ENCODE measurements at places on chromosomes 5 and 9.
A peak's percentile ranks its signal among the peaks of the same experiment; 100 is the strongest.

- DNase-seq = peak; percentile 79
These were observed 3.0 kb upstream of the ZBTB34 start for GRCh38 chr9:126857261-126857960.

DNA sequence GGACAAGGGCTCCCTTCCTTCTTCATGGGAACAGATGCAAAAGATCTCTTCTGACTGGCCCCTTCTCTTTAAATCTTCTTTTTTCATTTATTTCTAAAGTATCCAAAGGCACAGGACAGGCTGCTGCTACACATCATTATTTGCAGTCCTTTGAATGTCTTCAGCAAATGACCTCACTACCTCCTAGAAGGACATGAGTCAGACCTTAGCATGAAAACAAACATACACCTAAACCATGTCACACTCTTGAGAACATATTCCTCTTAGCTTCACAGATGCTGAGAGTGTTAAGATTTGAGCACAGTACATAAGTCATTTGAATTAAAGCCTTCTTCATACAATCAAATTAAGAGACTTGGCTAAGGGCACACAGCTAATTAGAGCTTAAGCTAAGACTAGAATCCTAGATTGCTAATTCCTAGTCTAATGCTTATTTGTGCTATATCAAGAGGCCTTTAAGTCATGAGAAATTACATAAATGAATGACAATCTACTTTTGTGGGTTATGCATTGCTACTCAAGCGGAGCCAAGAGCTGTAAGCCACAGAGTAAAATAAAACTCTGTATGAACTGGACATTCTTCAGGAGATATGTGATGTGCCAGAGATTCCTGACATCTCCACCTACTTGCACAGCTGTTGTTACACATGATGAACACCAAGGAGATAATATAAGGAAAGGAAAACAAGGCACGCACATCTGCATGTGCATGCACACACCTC, 109.1 kb upstream of the PTGER4 start:
- no peak for DNase-seq

- DNase-seq = no peak
These were observed 49.2 kb upstream of the SPDL1 start for GRCh38 chr5:169534311-169534880.

GRCh38 chr5:14217587-14217986, 74.4 kb downstream of the TRIO start:
- DNase-seq = no peak

DNA sequence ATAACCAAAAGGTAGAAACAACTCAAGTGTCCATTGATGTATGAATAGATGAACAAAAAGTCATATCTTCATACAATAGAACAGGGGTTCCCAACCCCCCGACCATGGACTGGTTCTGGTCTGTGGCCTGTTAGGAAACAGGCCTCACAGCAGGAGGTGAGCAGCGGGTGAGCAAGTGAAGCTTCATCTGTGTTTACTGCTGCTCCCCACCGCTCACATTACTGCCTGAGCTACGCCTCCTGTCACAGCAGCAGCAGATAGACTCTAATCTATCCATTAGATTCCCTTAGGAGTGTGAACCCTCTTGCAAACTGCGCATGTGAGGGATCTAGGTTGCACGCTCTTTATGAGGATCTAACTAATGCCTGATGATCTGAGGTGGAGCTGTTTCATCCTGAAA, 478.0 kb downstream of the BRINP1 start:
- DNase-seq = no peak

DNA sequence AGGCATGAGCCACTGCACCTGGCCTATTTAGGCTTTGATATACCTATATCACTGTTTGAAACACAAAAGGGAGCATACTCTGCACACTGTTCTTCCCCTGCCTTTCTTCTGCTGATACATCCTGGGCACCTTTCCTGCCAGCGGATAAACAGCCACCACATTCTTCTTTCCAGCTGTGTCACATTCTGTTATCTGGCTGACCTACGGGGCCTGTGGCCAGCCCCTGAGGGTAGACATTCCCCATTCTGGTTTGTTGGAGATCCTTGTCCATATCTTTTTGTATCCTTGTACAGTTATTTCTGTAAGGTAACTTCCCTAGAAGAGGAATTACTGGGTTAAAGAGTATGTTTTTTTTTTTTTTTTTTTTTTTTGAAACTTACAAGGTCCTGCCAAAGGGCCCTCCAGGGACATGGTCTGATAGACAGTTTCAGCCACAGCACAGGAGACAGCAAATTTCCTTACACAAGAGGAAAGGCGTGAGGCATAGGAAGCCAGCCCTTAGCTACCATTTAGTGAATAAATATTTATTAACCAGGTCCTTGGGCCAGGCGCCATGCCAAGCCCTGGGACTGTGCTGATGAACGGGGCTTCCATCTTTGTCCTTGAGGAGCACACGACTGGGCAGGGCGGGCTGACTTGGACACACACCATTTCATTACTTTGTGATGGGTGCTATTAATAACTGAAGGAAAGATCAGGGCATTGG, 57.8 kb downstream of the ERGIC1 start:
- DNase-seq = peak; percentile 90

DNA sequence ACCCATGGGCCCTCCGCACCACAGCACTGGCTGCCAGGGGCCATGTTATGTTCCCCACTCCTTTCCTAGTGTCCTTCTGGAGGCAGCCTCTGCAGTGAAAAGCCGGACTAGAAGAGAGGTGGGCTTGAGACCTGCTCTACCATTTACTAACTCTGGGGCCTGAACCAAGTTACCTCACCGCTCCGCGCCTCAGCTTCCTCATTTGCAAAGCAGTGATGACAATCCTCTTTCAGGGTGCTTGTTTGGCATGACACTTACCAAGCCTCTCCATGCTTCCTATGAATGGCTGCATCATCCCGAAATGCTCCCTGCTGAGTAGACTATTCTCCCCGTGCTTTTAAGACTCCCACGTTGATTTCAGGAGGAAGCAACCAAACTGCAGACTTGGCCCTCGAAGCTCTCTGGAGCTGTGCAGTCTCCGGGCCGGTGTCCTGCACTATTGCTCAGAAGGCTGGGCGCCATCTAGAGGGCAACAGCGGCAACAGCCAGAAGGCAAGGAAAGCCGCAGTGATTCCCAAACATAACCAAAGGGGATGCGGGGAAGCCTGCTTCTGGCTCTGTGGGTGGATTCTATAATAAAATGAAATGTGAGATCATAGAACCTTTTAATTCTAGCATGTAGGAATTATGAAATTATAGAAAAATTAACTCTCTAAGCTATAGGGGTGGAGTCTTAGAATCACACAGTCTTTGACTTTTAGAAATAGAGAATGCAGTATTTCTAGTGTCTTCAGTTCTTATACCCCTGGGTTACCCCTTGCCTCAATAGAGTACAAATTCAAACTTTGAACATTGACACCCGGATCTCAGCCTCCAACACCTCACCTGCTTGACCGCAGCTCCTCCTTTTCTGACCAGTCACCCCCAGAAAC, 599.8 kb upstream of the BRINP1 start:
- DNase-seq = peak; percentile 85

GRCh38 chr5:144460600-144460999, 289.9 kb downstream of the KCTD16 start:
- no peak for DNase-seq

DNA sequence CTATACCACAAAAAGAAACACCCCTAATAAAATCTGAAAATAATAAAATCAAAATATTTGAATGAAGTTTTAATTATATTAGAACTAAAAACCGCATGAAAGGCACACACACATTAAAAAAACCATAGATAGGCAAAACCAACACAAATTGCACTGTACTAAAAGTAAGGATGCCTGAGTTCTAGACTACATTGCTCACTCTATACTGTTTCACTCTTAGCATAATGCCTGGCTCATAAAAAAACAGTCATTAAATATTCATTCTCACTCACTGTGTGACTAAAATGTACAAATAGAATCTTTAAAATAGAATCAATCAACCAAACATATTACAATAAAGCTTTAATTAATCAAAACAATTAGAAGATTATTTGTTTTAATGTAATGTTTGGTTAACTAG, 41.7 kb downstream of the CETN3 start:
- no peak for DNase-seq

DNA sequence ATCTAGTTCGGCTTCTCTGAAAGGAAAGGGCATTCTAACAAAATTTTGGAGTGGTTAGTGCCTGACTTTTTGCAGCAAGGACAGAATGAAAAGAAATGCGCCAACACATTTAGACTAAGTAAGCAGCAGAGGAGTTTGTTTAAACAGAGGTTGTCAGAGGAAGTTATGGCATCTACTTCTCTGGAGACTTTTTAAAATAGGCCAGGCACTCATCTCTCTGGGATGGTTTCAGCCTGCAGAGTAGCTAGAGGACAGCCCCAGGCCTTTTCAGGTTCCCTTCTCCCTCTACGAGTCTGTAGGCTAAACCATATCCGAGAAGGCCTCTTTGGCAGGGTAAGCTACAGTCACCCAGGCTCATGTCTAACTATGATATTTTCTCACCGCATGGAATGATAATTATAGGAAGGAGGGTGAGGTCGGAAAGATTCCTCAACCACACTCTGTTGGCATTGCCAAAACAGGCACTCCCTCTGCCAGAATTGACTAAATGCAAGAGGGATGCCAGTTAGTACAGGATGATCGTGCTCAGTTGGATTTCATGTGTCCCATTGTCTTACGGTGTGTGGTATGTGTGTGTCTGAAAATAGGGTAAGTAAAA, 1.4 kb upstream of the CTXN3 start:
- no peak for DNase-seq

DNA sequence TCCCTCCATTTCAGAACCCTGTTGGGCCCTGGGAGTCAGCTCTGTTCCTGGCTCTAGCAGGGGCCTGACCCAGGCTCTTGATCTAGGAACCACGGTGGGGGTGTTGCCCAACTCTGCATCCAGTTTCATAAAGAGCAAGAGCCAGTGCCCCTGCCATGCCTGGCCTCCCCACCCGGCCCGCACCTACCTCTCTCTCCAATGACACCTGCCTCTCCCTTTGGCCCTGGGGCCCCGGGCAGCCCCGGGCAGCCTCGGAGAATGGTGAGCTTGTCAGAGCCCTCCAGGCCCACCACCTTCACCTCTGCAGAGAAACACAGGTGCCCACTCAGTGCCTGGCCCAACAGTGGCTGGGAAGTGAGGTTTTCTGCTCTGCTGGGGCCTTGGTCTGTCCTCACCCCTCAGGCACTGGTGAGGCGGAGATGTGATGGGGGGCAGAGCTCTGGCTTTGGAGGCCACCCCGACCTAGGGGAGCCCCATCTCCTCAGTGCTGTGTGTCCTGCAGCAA, 1.5 kb downstream of the FCN1 start:
- DNase-seq = no peak

GRCh38 chr5:105754056-105754455, 1916.7 kb downstream of the EFNA5 start:
- DNase-seq = no peak

All from thyroid gland (tissue), 4 donors.